ENCODE measurements at places on chromosomes 5 and 9.

DNA sequence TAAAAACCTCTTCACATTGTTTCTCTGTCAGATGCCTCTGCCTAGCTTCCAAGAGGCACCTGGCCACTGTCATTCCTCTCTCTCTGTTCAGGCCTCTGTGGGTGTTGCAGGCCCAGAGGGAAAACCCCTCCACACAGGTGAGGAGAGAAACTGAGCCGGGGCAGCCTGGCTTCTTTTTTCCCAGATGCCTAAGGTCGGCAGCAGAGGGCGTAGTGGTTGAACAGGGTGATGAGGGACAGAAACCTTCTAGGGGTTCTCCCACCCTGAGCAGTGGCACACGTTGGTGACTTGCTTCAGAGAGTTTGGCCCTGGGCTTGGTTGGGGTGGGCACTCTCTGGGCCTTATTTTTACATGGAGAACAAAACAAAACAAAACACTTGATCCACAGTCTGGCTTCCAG lies 12.2 kb downstream of the IL9 start:
- DNase-seq = no peak

GRCh38 chr9:91483835-91484234 lies 60.2 kb upstream of the NFIL3 start:
- no peak for DNase-seq

DNA sequence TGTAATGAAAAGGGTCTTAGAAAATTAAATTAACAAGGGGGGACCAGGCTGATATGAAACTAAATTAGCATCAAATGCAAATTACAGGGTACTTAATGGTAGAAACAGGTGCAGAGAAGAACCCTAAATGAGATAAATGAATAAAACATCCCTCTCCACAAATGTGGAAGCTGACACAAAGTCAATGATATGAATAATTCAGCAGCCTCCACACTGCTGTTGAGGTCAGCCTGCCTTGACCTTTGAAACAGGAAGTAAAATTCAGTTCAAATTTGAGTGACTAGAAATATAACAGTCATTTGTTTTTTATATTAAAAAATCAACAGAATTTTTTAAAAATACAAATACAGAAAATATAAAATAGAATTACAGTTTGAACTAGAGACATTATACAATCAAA lies 40.0 kb downstream of the EBF1 start:
- DNase-seq = no peak

DNA sequence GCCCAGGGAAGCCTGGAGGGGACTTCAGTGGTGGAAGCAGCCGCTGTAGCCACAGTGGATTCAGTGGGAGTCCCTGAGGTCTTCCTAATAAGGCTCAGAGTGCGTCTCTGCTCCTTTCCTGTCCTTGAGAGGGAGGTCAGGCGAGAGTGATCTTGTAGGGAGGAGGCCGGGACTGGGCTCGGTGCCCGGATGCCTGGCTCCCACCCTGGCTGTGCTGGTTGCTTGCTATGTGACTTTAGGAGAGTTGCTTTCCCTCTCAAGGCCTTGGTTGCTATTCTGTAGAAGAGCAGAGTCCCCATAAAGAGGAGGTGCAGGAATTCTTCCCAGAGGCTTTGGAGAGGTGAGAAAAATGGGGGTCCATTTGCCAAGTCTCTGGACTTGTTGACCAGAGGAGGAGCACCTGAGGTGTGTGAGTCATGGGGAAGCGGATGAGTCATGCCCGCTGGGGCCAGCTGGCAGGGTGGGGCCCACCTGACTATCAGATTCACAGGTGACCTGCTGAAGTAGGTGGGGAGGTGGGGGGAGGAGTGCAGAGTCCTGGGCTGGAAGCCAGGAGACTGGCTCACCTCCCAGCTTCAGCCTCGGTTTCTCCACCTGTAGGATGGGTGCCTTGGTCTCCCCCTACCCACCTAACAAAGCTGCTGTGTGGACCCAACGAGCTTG lies 13.8 kb downstream of the GSN start:
- DNase-seq = no peak

GRCh38 chr9:90085633-90086032 lies 480.8 kb downstream of the GADD45G start:
- no peak for DNase-seq

DNA sequence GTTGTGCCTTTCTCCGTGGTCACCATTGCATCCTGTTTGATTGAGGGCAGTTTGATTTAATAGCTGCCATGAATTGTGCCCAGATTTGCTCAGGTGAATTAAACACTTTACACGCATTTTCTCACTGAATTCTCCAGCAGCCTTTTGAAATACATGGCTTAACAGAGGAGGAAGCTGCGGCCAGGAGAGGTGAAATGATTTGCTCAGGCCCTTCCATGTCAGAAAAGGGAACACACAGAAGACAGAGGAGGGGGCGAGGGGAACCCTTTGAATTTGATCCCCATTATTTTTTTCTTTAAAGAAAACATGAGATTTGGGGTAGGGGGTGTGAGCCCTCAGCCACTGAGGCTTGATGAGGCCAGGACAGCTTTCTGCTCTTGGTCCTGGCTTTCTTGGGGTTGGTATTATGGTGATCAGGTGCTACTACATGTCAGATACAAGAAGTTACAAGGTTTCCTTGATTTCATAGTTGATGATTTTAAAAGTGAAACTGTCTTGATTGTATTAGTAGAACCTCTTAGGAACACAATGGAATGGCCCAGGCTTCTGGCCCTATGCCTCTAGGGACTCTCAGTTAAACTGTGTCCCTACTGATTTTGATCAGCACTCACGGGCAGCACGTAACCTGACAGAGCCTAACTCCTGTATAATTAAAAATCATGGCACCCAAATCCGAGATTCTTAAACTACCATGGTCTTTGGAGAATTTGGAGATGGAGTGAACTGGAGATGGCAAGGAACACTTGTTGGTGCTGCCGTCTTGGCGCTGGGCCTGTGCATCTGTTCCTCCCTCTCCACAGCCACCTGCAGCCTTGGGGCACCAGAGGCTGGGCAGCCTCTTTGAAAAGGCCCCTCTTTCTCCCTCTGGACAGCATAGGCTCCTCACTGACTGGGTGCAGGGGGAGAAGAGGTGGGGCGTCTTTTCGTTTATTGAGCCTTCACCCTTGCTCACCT lies 107.9 kb downstream of the TRIO start:
- DNase-seq = no peak

DNA sequence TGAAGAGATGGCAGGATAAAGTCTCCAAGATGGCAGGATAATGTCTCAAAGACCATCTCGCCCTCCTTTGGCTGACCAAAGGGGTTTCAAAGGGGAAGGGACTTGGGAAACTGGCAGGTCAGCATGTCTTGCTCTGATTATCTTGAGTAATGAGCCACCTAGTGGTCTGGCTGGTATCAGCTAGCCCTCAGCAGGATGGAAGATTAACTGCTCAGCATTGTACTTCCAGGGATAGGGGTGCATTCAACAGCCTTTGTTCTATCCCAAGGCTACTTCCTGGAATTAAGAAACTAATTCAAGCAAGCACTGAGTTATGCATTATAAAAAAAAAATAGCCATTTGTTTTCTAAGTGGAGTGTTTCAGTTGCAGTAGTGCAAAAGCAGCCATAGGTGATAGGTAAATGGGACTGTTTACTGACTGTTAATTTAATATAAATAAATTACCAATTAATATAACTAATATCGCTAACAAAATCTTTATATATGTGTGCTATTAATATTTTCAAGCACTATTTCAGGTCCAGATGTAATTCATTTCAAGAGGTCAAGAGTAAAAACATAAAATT lies 555.5 kb downstream of the CDH9 start:
- DNase-seq = peak; percentile 48

GRCh38 chr5:172413601-172414171 lies 40.6 kb downstream of the SH3PXD2B start:
- no peak for DNase-seq

DNA sequence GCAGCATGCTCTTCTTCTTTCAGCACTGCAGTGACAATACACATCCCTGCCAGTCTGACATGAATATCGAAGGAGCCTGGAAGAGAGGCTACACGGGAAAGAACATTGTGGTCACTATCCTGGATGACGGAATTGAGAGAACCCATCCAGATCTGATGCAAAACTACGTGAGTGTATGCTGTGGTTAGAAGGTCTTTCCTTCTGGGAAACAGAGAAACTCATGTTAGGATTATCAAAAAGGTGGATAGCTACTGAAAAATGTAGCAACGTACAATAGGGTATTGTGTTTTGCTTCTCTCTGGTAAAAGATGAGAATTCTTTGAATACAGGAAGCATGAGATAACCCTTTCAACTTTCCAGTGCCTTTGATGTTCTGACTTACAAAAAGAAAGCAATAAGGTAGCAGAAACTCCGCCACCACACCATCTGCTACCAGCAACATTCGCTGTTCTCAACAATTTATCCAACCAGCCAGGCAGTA lies 133.3 kb downstream of the PCSK5 start:
- DNase-seq = no peak

GRCh38 chr9:135130207-135130976 lies 42.9 kb downstream of the OLFM1 start:
- no peak for DNase-seq

DNA sequence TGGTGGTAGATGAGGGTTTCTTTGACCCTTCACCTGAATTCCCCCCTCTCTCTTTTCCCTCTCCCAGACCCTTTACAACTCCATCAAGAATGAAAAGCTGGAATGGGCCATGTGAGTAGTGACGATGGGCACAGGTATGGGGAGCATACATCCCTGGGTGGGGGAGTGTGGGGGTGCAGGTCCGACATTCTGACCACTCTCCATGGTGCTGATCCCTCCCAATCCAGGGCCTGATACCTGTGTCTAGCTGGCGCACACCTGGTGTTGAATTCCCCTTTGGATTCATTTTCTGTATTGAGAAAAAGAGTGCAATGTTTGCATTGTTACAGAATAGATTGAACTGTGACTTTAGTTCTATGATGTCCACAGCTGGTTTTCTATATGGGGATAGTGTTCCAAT lies 40.0 kb downstream of the PSD2 start:
- no peak for DNase-seq

DNA sequence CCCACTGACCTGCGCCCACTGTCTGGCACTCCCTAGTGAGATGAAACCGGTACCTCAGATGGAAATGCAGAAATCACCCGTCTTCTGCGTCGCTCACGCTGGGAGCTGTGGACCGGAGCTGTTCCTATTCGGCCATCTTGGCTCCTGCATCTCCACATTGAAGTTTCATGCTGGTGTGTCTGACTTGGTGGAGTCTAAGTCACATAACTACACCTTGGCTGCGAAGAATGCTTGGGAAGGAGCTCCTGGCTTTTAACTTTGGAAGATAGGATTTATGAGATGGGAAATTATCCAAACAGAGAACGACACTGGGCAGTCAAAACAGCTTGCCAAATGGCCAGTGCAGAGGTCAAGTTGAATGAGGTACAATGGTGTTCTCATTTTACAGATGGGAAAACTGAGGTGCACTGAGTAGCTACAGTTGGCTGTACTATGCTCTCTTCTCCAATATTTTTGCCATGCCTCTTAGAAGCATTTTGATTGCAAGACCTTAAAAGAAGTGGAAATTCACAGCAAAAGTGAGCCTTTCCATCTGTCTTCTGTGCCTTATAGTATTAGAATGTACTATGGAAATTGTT lies 36.7 kb downstream of the CCDC192 start:
- no peak for DNase-seq

DNA sequence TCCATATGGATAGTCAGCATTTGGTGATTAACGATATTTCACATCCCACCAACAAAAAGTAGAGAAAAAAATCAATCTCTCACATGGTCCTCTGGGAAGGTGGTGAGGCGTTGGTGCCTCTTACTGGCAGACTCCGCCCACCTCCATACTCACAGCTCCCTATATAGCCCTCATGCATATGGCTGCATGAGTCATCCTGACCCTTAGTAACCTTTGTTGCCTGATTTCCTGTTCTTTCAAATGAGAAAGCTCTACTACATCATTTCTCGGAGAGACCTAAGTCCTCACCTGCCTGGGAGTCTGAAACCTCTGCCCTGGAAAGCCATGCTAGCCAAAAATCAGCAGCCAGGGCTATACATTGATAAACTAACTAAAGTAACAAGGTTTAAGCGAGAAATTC lies 33.3 kb upstream of the ABCA1 start:
- DNase-seq = no peak

DNA sequence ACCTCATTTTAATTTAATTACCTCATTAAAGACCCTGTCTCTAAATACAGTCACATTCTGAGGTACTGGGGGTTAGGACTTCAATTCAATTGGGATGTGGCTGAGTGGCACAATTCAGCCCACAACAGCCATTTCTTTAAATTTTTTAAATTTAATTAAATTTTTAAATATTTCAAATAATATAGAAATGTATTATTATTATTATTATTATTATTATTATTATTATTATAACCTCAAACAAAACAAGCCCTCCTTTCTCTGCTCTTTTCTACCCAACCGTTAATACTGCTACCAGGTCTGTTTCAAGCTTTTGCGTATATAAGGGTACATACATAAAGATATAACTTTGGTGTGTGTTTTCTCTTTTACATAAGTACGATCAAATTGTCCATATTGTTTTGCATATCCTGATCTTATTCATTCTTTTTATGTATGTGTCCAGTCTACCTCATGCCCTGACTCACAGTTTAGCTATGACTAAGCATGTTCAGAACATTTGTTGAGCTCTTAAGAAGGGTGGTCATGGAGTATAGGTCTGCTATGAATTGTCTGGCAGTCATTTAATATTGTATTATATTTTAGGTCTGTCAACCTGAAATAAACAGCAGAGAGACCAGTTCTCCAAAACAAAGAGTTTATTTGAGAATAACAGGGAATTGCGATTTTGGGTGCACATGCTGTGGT lies 16.1 kb upstream of the RAB14 start:
- no peak for DNase-seq

GRCh38 chr5:94397508-94397907 lies 220.9 kb downstream of the KIAA0825 start:
- no peak for DNase-seq

DNA sequence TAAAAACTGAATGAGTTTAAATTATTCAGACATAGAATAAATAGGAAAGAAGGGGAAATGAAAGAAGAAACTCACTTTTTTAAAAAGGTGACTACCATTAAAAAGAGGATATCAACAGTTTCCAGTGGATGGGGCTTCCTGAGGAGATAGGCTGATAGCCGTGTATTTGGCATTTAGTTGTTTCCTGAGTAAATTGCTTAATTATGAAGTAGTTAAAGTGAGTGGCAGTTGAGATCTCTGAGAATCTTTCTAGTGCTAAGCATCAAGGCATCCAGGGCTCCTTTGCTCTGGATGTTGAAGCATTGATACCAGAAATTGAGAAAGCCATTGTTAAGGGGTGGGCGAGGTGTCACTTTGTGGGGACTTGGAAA lies 2.7 kb downstream of the TNFAIP8 start:
- DNase-seq = no peak

GRCh38 chr9:36426945-36427344 lies 26.9 kb upstream of the RNF38 start:
- no peak for DNase-seq

GRCh38 chr9:89234205-89235067 lies 55.8 kb upstream of the SHC3 start:
- DNase-seq = peak; percentile 28

DNA sequence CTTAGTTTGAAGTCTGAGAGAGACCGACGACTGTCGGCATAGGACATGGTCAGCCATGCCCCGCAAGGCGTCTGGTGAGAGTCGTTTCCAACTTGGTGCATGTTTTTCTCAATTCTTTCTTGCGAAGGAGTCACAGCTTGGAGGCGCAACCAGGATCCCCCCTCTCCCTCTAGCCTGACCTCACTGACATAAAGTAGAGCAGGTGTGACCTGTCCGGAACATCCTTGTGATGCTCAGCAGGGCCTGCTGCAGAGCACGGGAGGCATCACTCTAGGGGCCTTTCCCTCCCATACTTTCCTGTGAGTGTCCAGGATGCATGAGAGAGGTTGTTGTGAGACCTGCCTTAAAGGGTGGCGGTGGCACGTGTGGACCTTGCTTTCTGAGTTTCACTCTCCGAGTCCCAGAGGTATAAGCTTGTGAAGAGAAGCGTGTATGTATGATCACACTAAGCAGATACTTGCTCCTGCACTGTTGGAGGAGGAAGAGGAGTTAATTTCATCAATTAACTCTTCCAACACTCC lies 5.0 kb downstream of the TENT4A start:
- DNase-seq = no peak
